ENCODE measurements at places on chromosomes 6 and 20.

DNA sequence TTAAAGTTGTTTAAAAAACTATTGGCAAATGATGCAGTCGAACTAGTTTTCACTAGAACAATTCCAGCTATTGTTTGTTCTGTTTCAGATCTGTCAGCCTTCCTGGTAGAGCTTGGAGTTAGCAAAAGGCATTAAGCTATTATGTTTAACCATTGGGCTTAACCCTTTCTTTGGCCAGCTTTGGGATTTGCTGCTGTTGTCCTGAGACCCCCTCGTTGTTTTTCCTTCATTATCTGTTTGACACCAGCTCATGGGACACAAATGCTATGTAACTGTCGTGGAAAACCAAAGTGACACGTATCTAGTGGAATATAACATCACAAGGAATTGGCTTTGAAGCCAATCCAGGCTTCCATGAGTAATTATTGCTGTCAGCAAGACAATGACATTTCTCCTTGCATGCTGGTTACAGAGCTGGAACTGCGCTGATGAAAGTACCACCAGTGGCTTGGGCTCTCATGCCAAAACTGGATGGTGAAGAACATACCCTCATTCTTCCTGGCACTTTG, 96.0 kb downstream of the EYA2 start:
- DNase-seq, result no peak

DNA sequence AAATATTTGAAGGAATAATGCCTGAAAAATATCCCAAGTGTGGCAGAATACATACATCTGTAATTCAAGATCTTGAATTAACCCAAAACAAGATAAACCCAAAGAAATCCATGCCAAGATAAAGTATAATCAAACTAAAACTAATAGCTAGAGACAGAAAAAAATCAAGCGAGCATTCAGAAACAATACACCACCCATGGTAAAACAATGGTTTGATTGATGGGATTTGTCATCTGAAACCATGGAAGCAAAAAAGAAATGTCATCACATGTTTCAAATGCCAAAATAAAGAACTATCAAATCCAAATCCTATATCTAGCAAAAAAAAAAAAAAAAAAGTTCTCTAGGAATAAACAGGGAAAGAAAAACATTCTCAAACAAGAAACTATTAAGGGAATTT, 5.1 kb upstream of the DEFB127 start:
- DNase-seq, result no peak

- DNase-seq, result no peak
Measured at GRCh38 chr6:95248499-95248898, 328.8 kb upstream of the MANEA start.

DNA sequence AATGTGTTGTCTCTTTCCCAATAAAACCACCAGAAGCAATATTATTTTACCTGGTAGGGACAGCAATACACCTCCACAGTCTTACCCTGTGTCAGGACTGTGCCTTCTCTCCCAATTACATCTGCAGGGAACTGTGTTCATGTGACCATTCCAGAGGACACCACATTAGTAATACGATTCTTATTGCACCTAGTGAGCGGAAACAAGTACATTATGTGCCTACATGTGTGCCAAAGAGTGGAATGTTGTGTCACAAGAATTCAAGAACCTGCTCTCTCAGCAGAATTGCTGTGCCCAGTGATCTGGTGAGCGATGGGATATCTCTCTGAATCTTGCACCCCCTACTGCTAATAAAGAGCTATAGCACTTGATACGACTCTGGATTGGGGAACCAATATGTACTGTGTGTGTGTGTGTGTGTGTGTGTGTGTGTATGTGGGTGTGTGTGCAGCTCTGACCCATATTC, 57.4 kb upstream of the FOXC1 start:
- no peak for DNase-seq

DNA sequence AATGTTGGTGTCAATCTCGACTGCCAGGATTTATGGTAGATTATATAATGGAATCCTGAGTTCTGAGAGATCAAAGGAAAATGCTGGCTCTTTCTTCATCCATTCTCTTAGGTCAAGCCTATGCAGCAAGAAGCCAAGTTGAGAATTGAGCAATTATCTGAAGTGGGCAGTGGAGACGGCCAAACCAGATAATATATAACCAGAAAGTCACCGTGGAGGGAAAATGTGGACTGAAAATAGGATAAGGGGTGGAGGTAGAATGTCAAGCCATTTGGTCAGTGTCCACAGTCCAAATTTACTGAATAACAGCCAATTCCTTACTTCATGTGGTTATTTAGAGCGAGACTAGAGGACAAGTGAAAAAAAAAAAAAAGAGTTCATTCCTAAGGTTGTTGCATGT, 107.8 kb upstream of the ESR1 start:
- DNase-seq, result no peak

- no peak for DNase-seq
Measured at GRCh38 chr6:49576618-49577017, 26.1 kb downstream of the C6orf141 start.

DNA sequence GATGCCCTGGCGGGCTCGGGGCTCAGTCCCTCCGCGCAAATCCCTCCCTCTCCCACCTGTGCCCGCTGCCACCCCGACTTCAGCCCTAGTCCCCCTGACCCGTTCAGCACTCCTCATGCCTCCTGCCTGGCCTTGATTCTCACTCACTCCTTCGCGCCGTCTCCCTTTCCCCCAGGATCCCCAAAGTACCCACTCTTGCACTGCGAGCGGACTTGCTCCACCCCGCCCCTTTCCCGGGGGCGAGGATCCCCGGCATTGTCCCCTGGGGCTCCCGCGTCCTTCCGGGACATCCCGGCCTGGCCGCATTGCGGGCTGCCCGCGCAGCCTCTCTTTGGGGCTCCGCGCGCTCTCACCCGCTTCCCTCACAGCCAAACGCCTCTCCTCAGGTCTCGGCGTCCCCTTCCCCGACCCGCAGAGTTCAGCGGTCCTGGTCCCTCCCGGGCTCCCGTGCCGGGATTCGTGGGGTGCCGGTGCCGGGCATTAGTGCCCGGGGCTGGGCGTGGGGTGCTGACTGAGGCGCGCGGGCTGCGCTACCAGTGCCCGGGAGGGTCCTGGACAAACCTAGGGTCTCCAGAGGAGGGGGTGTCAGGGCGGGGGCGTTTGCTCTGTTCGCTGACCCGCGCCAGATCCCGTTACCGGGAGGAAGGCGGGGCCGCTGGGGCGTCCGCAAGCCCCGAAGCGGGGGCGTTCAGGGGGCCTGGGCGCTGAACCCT, 45.5 kb upstream of the SUPT3H start:
- no peak for DNase-seq

GRCh38 chr20:2998728-2999127, 44.7 kb upstream of the GNRH2 start:
- no peak for DNase-seq

DNA sequence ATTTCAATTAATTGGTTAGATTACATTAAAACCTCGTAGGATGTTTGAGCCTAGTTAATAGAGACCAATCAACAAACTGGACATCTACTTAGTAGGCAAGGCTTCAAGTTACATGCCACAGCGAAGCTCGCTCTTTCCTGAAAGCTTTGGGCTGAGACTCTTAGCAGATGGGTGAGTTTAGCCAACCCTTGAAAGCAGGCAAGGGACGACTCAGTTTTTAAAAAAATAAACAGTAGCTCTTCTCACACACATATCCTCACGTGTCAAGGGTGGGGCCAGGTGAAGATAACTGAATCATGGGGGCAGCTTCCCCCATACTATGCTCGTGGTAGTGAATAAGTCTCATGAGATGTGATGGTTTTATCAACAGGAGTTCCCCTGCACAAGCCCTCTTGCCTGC, 775 bp downstream of the MTFR2 start:
- no peak for DNase-seq

GRCh38 chr6:2582268-2582667, 168.5 kb downstream of the MYLK4 start:
- DNase-seq, result no peak

DNA sequence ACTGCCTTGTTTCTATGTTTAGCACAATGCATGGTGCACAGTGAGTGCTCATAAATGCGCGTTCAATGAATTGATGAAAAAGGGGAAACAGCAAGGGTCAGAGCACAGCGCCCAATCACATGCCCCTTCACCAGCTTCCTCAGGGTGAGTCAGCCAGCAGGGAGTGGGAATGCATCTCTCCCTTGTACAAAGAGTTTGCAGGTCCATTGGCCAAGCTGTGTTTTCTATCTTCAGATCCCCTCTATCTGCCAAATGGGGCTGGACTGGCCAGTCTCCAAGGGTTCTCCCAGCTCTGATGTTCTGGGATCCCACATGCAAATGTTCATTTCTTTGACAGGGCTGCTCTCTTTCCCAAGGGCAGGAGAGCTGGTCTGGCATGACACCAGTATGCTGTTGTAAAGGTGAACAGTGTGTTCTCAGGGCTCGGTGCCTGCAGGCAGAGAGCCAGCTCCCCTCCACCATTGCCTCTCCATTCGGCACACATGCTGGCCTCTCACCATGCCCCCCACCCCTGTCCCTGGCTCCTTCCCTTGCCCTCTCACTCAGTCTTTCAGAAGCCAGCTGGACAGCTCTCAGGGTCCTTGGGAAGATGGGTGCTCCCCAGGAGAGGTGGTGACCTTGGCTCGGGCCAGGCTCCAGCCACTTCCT, 25.0 kb downstream of the ANGPT4 start:
- peak; percentile 45 for DNase-seq
